DMS153 (cell line): ENCODE measurements at places on chromosomes 4 and X.

GRCh38 chr4:76582074-76582816 is 147.2 kb downstream of the SHROOM3 start:
- peak; percentile 58 for DNase-seq

- DNase-seq = no peak
These were observed 35.4 kb upstream of the HPGDS start for GRCh38 chr4:94378047-94378446.

DNA sequence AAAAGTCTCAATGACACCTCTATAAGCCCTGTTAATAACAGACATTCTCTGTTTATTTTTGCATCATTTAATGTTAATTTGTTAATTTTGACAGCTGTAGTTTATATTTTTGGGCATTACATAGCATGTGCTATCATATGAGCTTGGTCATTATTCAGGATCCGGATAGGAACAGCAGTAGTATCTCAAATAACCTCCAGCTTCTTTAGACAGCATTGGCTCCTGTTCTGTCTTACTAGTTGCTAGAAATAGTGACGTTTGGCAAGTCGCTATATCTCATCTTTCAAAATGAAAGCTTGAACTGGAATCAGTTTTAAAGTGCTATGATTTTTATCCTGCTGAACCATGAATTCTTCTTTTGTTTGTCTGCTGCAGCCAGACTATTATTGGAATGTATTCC is 9.0 kb upstream of the ADGRA3 start:
- no peak for DNase-seq

DNA sequence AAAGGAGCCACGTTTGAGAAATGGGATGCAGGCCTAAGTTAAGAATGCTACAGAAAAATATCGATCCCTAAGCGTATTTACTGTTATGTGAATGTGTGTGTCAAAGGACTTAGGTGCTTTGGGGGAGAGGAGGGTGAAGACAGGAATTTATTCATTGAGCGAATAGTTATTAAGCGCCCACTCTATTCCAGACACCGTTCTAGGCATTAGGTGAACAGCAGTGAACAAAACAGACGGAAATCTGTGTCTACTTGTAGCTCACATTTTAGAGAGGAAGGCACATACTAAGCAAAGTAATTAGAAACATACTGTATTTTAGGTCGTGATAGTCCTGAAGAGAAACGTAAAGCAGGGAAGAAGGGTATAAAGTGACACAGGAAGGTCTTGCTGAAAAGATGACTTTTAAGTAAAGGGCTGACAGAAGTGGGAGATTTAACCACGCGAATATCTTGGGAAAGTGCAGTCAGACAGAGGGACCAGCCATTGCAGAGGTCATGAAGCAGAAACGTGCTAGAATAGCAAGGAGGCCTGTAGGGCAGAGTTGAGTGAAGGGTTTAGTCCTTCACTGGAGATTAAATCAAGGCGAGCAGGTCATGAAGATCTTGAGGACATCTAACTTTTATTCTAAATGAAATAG is 541 bp downstream of the AIMP1 start:
- DNase-seq = no peak

DNA sequence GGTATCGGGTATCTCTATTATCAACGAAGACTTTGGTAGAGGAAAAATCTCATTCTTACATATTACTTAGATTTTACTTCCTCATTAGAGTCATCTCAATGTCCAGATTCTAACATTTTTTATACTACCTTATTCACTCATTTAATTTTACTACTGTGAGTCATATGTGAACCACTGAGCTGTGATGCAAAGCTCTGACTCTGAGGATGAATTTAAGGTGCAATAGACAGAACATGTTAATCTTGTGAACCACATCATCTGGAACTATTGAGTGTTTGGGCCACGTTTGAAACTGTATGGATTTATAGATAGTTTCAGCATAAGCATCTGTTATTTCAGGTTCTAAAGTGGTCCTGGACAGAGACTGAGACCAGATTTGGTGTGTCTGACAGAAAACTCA is 78.4 kb downstream of the PWWP3B start:
- no peak for DNase-seq

DNA sequence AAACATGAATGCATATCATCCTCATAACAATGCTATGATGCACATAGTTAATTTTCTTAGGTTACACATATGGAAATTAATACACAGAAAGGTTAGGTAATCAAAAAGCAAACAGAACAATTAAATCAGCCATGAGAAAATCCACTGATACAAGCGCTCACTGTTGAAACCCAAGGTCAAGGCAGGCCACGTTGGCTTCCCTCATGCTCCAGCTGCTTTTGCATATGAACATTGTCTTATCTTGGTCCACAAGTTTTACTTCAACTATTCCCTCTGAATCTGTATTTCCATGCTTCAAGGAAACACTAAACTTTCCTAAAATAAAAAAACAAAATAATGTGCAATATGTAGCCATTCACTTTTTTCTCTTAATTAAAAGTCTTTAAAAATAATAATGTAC is 34.5 kb upstream of the PLA2G12A start:
- no peak for DNase-seq

- DNase-seq = no peak
These were observed 22.1 kb upstream of the RRAGB start for GRCh38 chrX:55695227-55696018.

DNA sequence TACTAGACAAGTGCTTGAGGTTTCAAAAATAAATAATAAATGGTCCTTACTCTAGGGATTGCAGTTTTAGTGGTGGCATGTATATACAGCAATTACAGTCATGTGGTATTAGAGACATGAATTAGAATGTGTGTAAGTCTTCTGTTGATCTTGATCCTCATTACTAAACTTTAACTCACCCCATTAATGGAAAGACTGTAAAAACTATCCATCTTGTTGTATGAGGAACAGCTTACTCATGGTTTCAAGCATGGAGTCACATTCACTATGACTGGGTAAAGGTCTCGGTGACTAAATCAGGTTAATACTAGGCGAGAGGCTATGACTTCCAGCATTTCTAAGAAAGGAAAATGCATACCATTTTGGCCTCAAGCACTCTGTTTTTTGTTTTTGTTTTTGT is 107.0 kb upstream of the HPGD start:
- DNase-seq = no peak

GRCh38 chr4:26238778-26239679 is 81.8 kb upstream of the RBPJ start:
- DNase-seq = peak; percentile 83
